ENCODE measurements at places on chromosomes 16 and 17.

DNA sequence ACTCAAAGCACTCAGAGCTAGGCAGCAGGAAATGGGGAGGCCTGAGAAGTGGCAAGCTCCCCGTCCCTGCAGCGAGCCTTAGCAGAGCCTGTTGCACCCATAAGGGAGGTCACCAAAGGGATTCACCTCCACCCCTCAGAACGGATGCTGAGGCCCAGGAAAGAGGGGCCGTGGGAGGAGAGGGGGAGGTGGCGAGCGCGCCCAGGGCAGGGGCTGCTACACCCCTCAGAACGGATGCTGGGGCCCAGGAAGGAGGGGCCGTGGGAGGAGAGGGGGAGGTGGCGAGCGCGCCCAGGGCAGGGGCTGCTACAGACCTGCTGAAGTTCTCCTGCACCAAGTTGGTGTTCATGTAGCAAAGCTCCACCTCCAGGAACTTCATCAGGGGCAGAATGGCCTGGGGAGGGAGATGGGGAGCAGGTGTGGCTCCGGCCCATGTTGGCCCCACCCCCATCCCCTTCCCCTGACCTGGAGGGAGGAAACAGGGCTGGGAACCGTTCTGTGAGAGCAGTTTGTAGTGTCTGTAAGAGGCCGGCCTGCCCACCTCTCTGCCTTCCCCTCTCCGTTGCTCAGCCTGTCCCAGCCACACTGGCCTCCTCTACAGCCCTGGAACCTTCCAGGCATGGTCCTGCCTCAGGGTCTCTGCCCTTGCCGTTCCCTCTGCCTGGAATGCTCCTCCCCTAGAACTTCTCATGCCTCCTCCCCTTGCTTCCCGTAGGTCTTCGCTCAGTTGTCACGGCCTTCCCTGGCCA is 11.4 kb downstream of the UNC13D start:
- peak; percentile 35 for DNase-seq

- no peak for DNase-seq
Observed at GRCh38 chr16:59047114-59047513, 313.0 kb upstream of the GOT2 start.

GRCh38 chr16:67277294-67277998 is 1.9 kb upstream of the PLEKHG4 start:
- DNase-seq, result no peak

DNA sequence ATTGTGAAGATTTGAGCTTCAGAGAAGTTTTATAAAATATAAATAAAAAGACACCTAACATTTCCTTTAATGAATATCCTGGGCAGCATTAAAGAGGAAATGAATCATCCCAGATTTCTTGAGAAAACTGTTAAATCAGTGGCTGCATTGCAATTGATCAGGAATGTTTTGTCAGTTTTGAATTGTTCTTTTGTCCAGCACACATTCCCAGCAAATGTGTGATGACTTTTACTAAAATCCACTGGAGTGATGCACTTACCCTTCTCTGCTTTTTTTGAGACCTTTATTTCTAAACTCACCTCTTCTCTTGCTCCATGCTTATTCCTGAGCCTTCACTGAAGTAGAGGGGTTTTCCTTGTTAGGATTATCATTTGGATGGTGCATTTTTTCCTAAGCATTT is 1307.2 kb downstream of the CDH8 start:
- DNase-seq, result no peak

DNA sequence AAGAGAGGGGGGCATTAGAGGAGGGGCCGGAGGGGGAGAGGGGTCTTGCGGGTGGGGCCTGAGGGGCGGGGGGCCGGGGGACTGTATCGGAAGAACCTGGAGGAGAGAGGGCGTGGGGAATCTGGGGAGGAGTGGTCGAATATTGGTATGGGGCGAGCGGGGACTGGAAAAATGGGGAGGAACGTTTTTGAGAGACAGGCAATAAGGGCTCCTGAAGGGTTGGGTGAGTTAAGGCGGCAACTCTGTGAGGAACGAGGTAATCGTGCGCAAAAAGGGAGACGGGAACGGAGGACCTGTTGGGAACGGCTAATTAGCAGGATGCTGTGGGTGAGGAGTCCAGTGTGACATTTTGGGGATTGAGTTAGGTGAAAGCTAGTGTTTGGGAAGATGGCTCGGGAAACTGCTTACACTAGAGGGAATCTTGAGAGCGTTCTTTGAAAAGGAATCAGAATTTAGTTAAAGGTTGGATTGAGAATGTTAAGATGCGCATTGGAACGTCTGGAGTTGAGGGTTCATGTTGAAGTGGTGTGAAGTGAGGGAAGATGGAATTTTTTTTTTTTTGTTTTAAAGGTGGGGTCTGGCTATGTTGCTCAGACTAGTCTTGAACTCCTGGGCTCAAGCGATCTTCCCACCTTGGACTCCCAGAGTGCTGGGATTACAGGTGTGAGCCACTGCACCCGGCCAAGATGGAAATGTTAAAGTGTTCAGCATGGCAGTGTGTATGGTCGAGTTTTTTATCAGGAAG is 662 bp downstream of the WIPF2 start:
- DNase-seq, result peak; percentile 68
